Immature natural killer cell (primary cell): ENCODE measurements at places on chromosomes 1 and 21.

DNA sequence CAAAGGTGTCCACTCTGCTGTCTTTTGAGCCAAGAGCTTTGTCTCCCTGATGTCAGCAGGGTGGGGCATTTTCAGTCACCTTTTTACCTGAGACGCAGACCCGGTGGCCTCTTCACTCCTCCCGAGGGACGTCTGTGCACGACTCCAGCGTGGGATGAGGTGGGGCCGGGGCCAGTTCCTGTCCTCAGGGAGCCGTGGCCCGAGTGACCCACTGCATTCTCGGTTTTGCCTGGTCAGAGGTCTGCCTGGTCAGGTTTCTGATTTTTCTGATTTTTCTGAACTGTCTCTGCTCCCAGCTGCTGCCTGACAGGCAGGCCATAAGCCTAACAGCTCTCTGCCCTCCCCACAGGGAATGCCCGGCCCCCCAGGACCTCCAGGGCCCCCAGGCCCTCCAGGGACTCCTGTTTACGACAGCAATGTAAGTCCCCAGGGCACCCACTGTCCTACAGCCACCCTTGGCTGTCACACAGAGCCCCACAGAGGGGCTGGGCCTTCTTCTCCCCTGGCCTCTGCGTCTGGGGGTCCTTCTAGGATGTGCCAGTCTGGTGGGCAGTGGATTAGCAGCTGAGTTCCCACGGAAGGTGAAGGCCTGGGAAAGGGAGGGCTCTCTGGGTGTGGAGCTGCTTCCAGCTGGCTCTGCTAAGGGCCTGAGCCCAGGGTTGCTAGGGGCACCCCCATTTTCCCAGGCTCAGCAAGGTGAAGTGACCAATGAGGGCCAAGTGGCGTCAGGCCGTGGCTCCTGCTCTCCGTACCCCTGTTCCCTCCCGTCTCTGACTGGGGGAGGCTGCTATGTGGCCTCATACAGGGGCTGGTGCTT, 45.9 kb downstream of the SLC19A1 start:
- no peak for DNase-seq

DNA sequence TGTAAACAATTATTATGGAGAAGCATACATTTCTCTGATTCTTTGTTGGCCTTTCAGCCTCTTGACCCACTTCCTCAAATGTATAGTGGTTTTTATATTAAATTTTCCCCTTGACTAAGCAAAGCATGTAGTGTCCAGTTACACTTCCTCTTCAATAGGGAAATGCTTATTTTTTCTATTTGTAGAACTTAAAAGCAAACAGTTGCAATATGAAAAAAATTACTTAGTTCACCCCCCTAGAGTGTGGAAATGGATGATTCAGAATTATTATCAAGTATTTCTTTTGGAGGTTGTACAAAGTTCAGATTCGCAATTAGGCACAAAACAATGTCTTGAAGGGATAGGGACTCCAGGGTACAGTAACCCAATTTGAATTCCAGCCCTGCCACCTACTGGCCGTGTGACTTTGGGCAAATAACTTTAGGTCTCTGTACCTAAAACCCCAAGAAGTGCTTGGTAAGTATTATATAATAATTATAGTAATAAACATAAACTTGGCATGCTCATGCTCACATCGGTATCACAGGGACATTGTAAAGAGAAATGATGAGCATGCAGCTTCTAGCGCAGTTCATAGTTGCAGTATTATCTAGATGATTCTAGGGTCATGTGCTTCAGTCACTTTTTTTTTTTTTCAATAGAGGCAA, 28.6 kb upstream of the IFNGR2 start:
- DNase-seq, result peak; percentile 40

DNA sequence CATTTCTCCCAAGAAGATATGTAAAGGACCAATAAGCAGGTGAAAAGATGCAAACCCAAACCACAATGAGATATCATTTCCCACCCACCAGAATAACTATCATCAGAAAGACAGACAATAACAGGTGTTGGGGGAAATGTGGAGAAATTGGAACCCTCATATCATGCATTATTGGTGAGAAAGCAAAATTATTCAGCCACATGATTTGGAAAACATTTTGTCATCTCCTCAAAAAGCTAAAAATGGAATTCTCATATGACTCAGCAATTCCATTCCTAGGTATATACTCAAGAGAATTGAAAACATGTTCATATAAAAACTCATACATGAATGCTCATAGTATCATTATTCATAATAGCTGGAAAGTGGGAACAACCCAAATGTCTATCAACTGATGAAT, 25.1 kb upstream of the RNF186 start:
- DNase-seq, result no peak

DNA sequence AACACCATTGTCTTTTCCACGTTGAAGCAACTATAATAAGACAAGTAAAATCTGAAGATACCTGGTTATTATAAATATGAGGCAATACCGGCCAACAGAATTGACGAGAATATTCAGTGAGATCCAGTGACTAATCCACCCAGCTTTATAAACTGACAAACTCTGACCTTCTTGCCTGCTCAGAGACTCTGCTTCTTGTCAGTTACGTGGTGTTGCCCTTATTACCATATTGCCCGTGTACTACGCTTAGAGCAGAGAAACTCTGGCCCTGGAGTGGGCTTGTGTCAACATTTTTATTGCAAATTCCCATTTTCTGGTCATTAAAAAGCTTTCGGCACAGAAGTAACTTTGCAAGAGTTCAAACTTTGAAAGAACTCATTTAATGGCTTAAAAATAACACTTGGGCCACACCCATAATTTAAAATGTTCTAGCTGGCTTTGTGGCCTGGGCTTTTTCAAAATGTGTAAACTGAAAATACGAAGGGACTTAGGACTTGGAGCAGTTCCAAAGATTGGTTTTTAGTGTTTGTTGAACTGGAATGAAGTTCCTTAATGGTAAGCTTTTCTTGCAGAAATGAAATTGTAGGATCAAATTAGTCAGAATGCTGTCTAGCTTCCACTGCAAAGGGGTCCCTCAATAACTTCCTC, 266.2 kb downstream of the LMO4 start:
- no peak for DNase-seq

DNA sequence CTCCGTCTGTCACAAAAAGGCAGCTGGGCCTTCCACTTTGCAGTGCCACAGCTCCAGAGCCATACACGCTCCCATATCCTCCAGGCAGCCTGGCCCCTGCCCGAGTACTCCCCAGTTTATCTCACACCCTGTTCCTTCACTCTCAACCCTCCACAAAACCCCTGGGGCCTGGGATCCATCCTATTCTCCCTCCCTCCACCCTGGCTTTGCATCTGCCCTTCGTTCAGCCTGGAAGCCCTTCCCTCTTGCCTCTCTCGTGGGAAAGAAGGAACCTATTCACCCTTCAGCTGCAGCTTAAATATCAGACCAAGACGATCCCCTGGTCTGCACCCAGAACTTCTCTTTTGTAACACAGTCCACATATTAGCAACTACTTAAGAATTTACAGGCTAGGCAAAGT, 56.7 kb downstream of the CAMK2N1 start:
- DNase-seq, result no peak

- DNase-seq, result no peak
Measured at GRCh38 chr1:65734979-65735378, 57.7 kb upstream of the PDE4B start.

- DNase-seq, result no peak
Measured at GRCh38 chr1:166302989-166303758, 136.4 kb upstream of the FAM78B start.

- no peak for DNase-seq
Measured at GRCh38 chr1:236502579-236502971, 21.2 kb upstream of the LGALS8 start.

- DNase-seq, result no peak
Measured at GRCh38 chr1:201508809-201509208, 1.9 kb upstream of the CSRP1 start.
